ENCODE measurements at places on chromosomes 3 and 15. TPM values are rescaled to one million over a fixed set of nuclear protein-coding genes. Genes with fewer than 3 reads are reported as not detected.

The GOLIM4 gene
- total RNA-seq: 10.9 TPM

The PXYLP1 gene
- total RNA-seq: 7.8 TPM

The OCA2 gene
- not detected for total RNA-seq

The SSUH2 gene
- 6.1 TPM for total RNA-seq

The C3orf20 gene
- not detected for total RNA-seq

The PIERCE2 gene
- 1.2 TPM for total RNA-seq

The PLSCR2 gene
- total RNA-seq: not detected

DNA sequence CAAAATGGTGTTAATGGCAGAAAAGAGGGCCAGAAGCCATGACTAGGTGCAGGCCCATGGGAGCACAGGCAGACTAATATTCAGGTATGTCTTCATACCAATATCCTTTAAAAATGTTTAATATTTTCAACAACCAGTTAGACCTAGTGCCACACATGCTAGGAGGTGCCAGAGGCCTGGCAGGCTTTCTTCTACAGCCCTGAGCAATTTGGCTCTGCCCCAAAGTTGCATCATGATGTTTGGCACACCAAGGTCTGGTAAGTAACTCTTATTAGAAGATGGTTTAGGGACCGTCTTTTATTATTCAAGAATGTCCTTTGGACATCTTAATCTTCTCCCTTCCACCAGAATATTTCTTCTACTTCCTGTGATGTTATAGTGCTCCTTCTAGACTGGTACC, 34.8 kb downstream of the MITF start:
- no peak overlapping the region for H3K27ac ChIP-seq
- H3K4me3 ChIP-seq: no peak overlapping the region
- H3K36me3 ChIP-seq: no peaks in the 10 kb centered on the region
- no peaks in the 10 kb centered on the region for H3K27me3 ChIP-seq
- peaks cover 35% of the 10 kb centered on the region for H3K4me1 ChIP-seq
- DNase-seq: peak; percentile 19

GRCh38 chr3:46183330-46183729, 24.8 kb downstream of the CCR1 start:
- DNase-seq: no peak
- no peak overlapping the region for H3K27ac ChIP-seq
- H3K27me3 ChIP-seq: no peaks in the 10 kb centered on the region
- H3K36me3 ChIP-seq: peaks cover 12% of the 10 kb centered on the region

- no peaks in the 10 kb centered on the region for H3K27me3 ChIP-seq
- no peaks in the 10 kb centered on the region for H3K4me1 ChIP-seq
- DNase-seq: no peak
- no peak overlapping the region for H3K27ac ChIP-seq
- no peaks in the 10 kb centered on the region for H3K36me3 ChIP-seq
Measured at GRCh38 chr3:178546079-178546478, 9.8 kb downstream of the KCNMB2 start.

GRCh38 chr3:152885076-152885475, 50.1 kb downstream of the P2RY1 start:
- no peak overlapping the region for H3K27ac ChIP-seq
- H3K4me3 ChIP-seq: no peak overlapping the region
- no peak for DNase-seq
- no peaks in the 10 kb centered on the region for H3K27me3 ChIP-seq
- no peaks in the 10 kb centered on the region for H3K36me3 ChIP-seq

- DNase-seq: peak; percentile 70
- no peaks in the 10 kb centered on the region for H3K27me3 ChIP-seq
- no peaks in the 10 kb centered on the region for H3K4me1 ChIP-seq
Measured at GRCh38 chr3:190424478-190425439, 24.9 kb downstream of the TMEM207 start.

DNA sequence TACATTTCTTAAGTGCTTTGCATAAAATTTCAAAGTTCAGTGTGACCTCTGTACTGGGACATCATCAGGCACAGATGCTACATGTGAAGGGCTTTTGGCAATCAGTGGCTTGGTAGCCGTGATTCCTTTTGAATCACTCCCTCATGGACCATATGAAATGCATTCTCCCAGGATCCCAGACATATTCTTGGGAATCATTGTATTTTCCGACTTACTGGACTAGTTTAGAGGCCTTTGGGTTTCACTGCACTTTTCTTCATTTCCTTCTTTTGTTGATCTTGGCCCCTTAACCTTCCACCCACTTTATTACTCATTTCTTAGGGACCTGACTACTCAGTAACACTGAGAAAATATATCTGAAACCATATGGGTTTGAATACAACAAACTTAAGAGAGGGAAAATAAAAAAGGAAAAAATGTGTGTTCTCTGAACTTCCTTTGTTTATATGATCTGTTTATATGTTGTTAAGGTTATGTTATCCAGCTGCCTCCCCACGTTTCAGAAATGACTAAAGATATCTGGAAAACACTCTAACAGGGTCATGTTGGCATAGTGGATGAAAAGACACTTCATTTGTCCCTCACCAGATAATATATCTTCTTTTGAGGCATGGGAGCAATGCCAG, 35.1 kb downstream of the HMG20A start:
- peaks cover 13% of the 10 kb centered on the region for H3K36me3 ChIP-seq
- H3K4me3 ChIP-seq: no peak overlapping the region
- peaks cover 10% of the 10 kb centered on the region for H3K4me1 ChIP-seq

GRCh38 chr3:114451561-114452018, 157.8 kb downstream of the TIGIT start:
- H3K4me1 ChIP-seq: no peaks in the 10 kb centered on the region
- no peak overlapping the region for H3K4me3 ChIP-seq
- H3K27ac ChIP-seq: no peak overlapping the region
- no peaks in the 10 kb centered on the region for H3K36me3 ChIP-seq

DNA sequence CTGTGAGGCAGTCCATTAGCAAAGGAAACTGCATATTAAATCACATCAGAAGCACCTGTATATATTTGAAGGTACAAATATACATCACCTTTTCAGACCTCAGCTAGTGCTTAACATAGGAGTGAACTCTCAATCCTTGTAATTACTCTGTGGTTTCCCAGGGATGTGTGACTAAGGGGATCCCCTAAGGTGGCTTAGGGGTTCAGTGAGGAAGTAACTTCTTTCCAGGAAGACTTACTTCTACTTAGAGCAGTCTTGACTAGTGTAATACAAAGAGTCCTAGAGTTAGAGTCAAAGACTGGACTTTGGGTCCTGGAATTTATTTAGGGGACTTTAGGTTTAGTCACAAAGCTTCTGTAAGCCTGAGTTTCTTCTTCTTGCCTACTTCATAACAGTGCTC, 8.7 kb upstream of the SUMF1 start:
- H3K4me1 ChIP-seq: no peaks in the 10 kb centered on the region
- DNase-seq: no peak
- H3K27me3 ChIP-seq: no peaks in the 10 kb centered on the region
- no peak overlapping the region for H3K4me3 ChIP-seq
- no peak overlapping the region for H3K27ac ChIP-seq
- no peaks in the 10 kb centered on the region for H3K36me3 ChIP-seq

GRCh38 chr15:57171426-57171825, 204.9 kb upstream of the CGNL1 start:
- no peaks in the 10 kb centered on the region for H3K27me3 ChIP-seq
- no peaks in the 10 kb centered on the region for H3K36me3 ChIP-seq
- no peaks in the 10 kb centered on the region for H3K4me1 ChIP-seq
- no peak for DNase-seq

DNA sequence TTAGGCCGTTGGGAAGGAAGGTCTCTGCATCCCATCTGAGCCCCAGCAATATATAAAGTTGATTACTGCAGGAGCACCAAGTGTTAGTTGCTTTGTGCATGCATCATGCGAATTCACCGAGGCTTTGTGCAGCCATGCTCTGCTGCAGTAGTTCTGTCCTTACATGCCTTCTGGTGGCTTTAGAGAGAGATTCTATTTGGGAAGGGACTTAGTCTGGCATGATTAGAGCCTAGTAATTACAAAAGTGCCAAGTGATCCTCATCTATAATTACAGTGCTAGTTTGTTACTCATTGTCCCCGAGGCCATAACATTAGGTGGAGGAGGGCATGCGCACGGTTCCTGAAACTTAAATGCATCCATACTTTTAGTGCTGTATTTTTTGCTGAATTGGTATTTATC, 353.6 kb downstream of the CNTN4 start:
- H3K4me1 ChIP-seq: no peaks in the 10 kb centered on the region
- no peak overlapping the region for H3K4me3 ChIP-seq
- H3K27ac ChIP-seq: no peak overlapping the region
- no peaks in the 10 kb centered on the region for H3K27me3 ChIP-seq
- no peaks in the 10 kb centered on the region for H3K36me3 ChIP-seq
- no peak for DNase-seq

DNA sequence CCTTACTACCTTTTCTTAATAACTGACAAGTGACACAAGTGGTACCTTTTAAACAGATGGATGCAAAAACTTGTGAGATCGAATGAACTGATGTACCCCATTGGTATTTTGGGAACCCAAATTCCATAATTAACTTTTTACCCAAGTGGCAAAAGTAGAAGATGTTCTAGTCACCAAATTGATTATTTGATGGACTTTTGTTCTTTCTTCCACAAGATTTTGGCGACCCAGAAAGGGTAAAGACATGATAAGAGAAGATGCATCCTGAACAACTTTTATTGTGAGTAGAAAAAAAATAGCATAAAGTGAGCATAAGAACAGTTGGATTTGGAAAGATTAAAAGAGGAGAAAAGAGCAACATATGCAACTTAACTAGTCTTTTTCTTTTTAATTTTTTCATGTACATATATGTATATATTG, 159.5 kb downstream of the TIGIT start:
- no peak overlapping the region for H3K27ac ChIP-seq
- no peaks in the 10 kb centered on the region for H3K27me3 ChIP-seq
- H3K4me1 ChIP-seq: no peaks in the 10 kb centered on the region
- no peaks in the 10 kb centered on the region for H3K36me3 ChIP-seq

GRCh38 chr3:39090922-39091321, 16.5 kb downstream of the GORASP1 start:
- H3K36me3 ChIP-seq: no peaks in the 10 kb centered on the region
- no peaks in the 10 kb centered on the region for H3K4me1 ChIP-seq
- no peak overlapping the region for H3K4me3 ChIP-seq
- DNase-seq: no peak

DNA sequence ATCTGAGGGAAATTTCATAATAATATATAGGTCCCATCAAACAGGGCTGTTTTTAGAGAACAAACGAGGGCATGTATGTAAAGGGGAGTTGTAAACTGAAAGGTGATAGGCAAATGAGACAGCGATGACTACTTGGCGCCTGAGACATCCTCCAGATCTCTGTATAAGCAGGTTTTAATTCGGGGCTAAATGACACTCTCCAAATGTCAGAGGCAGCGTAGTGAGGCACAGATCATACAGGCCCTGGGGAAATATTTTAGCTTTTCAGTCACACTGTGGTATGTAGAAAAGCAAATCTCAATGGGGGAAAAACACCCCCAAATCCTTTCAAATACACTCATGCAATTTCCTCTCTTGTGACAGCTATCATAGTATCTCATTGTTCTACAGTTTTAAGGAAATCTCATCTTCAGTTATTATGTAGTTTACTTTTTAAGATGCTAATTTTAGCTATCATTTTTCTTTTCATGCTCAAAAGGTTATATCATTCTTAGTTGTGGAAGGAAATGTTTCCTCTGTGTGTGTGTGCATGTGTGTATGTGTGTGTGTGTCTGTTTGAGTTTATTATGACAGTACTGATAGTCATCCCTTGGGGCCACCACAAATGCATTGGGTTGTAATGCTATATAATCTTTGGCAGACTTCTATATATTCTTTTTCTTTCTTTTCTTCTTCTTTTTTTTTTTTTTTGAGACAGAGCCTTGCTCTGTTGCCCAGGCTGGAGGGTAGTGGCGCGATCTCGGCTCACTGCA, 1.1 kb downstream of the TPRG1 start:
- DNase-seq: no peak
- H3K4me1 ChIP-seq: no peaks in the 10 kb centered on the region
- no peaks in the 10 kb centered on the region for H3K36me3 ChIP-seq
- no peak overlapping the region for H3K27ac ChIP-seq
- H3K4me3 ChIP-seq: no peak overlapping the region

DNA sequence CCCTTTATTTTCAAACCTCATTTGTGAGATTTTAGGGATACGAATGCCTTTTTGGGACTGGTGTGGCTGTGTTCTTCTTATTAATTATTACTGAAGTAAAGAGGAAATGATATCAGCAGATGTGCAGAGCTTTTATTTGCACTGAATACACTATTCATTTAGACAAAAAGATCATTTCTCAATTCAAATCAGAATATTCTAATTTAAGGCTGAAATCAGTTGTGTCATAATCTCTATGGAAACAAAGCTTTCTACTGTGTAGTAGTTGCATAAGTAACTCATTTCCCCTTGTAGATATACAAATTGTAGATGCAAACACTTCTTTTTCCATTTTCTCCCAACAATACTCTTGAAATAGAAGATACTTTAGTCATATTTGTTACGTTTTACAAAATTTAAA, 56.0 kb downstream of the PDE8A start:
- no peaks in the 10 kb centered on the region for H3K4me1 ChIP-seq
- DNase-seq: no peak
- H3K27me3 ChIP-seq: no peaks in the 10 kb centered on the region
- H3K4me3 ChIP-seq: no peak overlapping the region
- no peaks in the 10 kb centered on the region for H3K36me3 ChIP-seq

GRCh38 chr15:92009162-92009561, 155.7 kb downstream of the SLCO3A1 start:
- H3K4me3 ChIP-seq: no peak overlapping the region
- no peak overlapping the region for H3K27ac ChIP-seq
- DNase-seq: no peak
- no peaks in the 10 kb centered on the region for H3K36me3 ChIP-seq
- H3K27me3 ChIP-seq: no peaks in the 10 kb centered on the region

DNA sequence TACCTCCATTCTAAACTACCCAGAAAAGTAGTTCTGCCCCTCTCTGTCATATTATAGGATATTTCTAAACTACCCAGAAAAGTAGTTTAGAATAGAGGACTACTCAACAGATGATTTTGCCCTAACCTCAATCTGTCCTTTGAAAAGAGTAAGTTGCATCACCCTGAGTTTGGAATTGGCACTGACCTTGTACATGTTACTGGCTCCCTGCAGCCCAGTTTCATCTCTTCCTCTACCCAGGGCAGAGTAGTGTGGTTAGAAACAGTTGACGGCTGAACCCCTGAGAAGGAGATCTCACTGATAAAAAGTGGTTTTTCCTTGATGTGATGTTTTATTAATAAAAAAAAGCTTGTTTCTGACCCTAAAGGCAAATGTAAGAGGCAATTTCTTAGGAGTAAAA, 340.5 kb upstream of the NECTIN3 start:
- no peaks in the 10 kb centered on the region for H3K36me3 ChIP-seq
- no peak for DNase-seq

- DNase-seq: no peak
- H3K27ac ChIP-seq: no peak overlapping the region
- H3K4me3 ChIP-seq: no peak overlapping the region
Measured at GRCh38 chr15:48630245-48630644, 15.3 kb downstream of the FBN1 start.

GRCh38 chr3:132236701-132237651, 80.2 kb upstream of the ACP3 start:
- no peak overlapping the region for H3K4me3 ChIP-seq
- H3K27ac ChIP-seq: no peak overlapping the region
- no peaks in the 10 kb centered on the region for H3K36me3 ChIP-seq

- no peak overlapping the region for H3K4me3 ChIP-seq
- no peak for DNase-seq
- no peaks in the 10 kb centered on the region for H3K36me3 ChIP-seq
- no peaks in the 10 kb centered on the region for H3K27me3 ChIP-seq
- peaks cover 8% of the 10 kb centered on the region for H3K4me1 ChIP-seq
Measured at GRCh38 chr3:188421151-188421821, 267.3 kb downstream of the LPP start.
